ENCODE measurements at places on chromosomes 5 and 9.
A peak's percentile ranks its signal among the peaks of the same experiment; 100 is the strongest.

GRCh38 chr5:135264451-135265440 is 134.3 kb downstream of the MACROH2A1 start:
- no peak for DNase-seq

- DNase-seq, result no peak
These were observed 84.8 kb downstream of the MVB12B start for GRCh38 chr9:126411225-126411947.

GRCh38 chr5:37424441-37424840 is 45.3 kb downstream of the WDR70 start:
- DNase-seq, result no peak

DNA sequence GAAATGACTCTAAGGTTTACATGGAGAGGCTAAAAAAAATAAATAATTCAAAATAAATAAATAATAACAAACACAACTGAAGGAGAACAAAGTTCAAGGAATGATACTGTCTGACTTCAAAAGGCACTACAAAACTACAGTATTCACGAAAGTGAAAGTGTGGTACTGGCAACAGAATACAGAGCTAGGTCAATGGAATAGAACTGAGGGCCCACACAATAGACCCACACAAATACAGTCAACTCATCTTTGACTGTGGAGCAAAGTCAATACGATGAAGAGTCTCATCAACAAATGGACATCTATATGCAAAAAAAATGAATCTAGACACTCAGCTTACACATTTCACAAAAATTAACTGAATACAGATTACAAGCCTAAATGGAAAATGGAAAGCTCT is 75.3 kb downstream of the FBXW11 start:
- no peak for DNase-seq

DNA sequence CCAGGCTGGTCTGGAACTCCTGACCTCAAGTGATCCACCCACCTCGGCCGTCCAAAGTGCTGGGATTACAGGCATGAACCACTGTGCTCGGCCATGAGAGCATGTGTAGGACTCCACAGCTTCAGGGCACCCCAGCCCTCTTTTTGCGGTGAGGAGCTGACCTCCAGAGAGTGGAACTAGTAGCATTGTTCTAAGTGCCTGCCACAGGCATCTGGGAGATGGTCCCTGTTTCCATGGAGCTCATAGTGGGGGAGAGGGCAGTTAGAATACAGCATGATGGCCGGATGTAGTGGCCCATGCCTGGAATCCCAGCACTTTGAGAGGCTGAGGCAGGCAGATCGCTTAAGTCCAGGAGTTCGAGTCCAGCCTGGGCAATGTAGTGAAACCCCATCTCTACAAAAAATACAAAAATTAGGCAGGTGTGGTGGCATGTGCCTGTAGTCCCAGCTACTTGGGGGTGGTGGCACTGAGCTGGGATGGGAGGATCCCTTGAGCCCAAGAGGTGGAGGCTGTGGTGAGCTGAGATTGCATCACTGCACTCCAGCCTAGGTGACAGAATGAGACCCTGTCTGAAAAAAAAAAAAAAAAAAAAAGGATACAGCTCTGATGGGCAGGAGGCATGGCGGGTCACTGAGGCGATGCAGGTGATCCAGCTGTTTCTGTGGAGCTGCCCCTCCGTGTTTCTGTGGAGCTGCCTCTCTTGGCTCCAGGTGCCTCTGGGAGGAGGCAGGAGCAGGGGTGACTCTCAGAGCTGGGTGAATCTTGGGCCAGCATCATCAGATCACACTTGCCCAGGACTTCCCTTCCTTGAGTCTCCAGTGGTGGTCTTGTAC is 4.2 kb downstream of the ASS1 start:
- DNase-seq, result no peak

DNA sequence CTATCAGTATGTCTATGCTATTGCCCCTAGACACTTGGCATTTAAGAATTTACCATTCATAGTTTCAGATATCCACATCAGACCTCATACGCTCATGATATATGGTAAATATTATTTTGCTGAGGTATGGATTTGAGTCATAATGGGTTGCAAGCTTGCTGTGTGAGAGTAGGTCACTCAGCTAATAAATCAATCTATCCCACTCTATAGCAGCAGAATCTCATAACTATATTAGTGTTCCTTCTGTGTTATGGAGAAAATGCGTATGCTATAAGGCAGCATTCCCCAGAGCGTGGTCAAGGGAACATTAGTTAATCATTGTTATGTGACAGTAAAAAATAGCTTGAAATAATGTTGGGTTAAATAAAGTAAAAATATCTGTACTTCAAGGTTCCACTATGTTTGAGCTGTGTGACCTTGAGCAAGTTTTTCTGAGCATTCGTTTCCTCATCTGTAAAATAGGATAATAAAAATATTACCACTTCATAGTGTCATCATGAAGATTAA is 7.7 kb downstream of the TRIM32 start:
- no peak for DNase-seq

DNA sequence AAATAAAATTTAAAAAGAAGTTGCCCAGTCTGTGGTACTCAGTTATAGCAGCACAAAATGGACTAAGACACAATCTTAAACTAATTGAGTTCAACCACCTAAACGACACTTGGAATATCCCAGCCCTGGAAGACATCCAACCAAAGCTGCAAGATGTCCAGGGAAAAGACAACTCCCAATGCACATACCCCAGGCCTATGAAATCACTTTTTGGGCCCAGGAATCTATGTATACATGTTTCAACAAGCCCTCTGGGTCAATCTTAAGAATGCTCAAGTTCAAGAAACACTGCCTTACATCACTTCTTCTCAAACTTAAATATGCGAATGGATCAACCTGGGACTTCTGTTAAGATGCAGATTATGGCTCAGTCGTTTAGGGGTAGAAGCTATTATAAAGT is 148.6 kb downstream of the ELAVL2 start:
- no peak for DNase-seq

GRCh38 chr5:151612689-151613427 is 21.7 kb upstream of the FAT2 start:
- peak; percentile 32 for DNase-seq

- DNase-seq, result no peak
These were observed 89.2 kb downstream of the SEMA4D start for GRCh38 chr9:89408628-89409101.

DNA sequence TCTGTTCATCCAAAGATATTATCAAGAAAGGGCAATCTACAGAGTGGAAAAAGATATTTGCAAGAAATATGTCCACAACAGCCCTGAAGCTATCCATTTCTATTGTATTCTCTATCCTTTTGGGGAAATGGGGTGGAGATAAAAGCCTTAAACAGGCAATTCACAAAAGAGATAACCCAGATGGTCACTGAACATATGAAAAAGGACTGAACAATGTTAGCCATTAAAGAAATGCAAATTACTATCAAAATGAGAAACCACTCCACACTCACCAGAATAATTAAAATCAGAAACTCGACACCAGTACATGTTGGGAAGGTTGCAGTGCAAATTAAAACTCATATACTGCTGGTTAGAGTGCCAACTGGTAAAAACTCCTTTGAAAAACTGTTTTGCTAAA is 955.2 kb upstream of the DMAC1 start:
- no peak for DNase-seq

DNA sequence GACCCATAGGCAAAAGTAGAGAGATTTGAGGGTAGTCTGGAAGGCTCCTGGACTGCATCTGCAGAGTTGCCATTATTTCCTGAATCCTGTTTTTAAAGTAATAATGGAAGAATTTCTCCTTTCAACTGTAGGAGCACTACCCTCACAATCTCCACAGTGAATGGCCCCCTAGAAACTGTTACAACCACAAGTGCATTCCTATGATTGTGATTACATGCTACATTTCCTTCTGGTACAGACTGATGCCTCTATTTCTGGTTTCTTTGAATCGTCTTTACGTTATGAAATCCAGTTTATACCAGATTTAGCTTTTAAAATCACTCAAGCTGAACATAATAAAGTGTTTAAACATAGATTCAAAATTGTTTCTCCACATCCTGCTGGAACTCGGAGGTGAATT is 49.4 kb downstream of the FRMPD1 start:
- DNase-seq, result no peak

- DNase-seq, result no peak
These were observed 54.1 kb upstream of the RPS23 start for GRCh38 chr5:82332064-82332855.

DNA sequence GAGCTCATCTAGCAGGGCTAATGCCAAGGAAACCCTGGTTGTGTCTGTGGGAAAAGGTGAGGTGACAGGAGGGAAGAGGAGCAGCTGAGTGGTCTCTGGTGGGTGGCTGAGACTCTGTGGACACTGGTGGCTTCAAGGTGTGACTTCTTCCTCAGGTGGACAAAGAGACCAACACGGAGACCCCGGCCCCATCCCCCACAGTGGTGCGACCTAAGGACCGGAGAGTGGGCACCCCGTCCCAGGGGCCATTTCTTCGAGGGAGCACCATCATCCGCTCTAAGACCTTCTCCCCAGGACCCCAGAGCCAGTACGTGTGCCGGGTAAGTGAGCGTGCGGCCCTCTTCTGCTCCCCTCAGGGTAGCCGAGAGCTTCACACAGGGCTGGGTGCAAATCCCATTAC is 31.1 kb upstream of the RARS1 start:
- no peak for DNase-seq

- no peak for DNase-seq
These were observed 28.8 kb downstream of the C5 start for GRCh38 chr9:121021301-121021700.

DNA sequence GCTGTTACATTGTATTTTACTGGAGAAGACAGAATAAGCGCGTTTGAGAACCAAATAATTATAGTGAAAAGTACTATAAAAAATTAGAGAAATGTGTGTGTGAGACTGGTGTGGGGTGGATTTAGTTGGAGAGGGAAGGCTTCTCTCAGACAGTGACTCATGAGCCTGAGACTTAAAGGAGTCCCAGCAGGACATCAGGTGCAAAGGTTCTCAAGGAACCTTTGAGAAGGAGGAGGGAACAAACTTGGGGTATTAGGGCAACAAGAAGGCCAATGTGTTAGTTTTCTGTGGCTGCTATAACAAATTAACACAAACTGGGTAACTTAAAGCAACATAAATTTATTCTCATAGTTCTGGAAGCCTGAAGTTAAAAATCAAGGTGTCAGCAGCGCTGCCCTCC is 4.9 kb downstream of the DDX4 start:
- DNase-seq, result no peak

- no peak for DNase-seq
These were observed 5.5 kb downstream of the TSTD2 start for GRCh38 chr9:97627624-97628023.

DNA sequence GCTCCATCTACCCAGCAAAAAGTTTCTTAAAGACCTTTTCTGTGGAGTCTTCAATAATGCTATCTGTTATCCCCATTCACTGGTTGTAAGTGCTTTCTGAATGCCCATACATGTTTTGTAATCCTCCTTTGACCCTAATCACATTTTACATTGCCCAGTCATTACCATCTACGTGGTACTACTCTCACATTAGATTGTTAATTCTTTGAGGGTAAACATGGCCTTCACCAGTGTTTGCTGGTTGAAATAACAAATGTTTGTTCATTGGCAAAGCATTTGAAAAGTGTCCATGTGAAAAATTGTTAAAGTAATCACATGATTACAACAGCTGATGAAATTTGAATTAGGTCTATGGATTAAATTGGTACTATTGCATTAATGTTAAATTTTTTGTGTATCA is 31.8 kb downstream of the MEGF10 start:
- DNase-seq, result no peak

- DNase-seq, result no peak
These were observed 461.3 kb upstream of the RORB start for GRCh38 chr9:74035786-74036185.

GRCh38 chr5:14059810-14060209 is 83.3 kb upstream of the TRIO start:
- DNase-seq, result no peak

GRCh38 chr5:157464519-157465171 is 4.6 kb downstream of the NIPAL4 start:
- peak; percentile 38 for DNase-seq

DNA sequence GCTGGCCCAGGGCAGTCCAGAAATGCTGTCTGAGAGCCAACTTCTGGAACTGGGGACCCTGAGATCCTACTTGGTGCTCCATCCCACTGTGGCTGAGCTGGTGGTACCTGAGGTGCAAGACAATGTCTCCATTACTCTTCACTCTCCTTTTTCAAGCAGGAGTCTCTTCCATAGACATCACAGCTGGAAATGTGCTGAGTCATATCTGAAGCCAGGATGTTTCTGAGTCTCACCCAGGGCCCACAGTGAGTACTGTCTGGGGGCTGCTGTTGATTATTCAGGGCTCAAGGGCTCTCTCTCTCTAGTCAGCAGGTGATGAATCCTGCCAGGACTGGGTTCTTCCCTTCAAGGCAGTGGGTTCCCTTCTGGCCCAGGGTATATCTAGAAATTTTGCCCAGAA is 145.2 kb upstream of the TAS2R1 start:
- no peak for DNase-seq

DNA sequence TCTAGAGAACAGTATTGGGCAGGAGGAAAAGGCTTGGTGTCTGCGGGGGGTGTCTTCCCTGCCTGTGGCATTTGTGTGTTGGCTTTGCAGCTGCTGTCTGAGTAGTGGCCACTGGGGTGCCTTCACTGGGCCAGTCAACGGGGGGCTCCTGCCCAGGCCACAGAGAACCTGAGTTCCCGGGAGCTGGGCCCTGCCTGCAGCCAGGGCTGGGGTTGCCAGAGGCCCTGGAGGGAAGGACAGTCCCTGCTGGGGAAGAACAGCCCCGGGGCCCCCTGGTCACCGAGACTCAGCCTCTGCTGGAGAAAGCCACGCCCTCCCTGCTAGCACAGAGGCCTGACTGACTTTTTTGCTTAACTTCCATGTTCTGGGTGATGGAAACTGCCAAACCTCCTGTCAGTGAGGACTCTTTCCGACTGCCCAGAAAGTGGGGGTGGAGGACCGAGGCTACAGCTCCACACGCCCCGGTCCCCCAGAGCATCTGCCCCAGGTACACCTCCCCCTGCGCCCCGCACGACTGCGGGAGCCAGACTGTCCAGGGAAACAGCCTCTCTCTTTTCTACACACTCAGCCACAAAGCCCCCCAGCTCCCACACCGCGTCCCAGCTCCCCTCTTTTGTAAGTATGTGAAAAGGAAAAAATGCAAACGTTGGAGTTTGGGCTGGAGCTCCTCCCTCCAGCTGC is 133.4 kb downstream of the DAB2IP start:
- no peak for DNase-seq

DNA sequence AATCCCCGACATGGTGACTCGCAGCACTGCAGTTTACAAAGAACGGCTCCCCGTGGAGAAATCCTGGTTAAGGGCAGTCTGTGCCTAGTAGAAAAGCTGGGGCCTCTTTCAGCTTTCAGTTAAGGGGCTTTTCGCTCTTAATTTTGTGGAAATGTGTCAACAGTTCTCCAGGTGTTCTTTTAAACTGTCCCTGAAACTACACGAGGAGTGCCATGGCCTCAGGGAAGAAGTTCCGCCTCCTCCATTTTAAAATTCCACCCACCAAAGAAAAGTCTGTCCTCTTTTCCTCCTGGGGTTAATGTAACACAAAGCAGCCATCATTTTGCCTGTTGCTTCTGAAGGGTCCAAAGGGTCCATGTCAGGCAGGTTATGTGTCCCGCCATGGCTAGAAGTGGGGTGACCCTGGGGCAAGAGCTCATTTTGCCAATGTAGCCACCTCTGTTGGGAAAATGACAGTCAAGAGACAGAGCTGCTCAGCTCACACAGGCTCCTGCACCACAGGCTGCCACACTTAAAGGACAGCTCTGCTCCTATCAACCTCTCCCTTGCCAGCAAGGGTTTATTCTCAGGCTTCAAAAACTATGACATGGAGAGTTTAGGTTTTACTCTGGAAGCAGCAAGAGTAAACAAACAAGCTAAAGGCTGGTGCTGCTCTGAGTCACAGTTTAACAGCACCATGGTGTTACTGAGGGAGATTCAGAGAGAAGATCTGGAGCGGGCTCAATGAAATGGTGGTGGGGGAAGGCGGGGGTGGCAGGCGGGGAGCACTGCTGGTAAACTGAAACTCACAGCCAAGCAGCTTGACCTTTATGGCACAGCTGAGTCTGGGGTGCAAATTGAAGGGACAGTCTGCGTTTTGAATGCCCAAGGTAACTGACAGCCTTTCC is 3.2 kb downstream of the WHRN start:
- no peak for DNase-seq
